Activated naive CD4-positive, alpha-beta T cell treated with anti-CD3 and anti-CD28 coated beads, Interleukin-2, amount 50 U/mL, for 16 hours (primary cell): ENCODE measurements at places on chromosomes 2 and 18.

GRCh38 chr2:128040166-128040771 is 12.4 kb upstream of the SAP130 start:
- DNase-seq, result no peak

DNA sequence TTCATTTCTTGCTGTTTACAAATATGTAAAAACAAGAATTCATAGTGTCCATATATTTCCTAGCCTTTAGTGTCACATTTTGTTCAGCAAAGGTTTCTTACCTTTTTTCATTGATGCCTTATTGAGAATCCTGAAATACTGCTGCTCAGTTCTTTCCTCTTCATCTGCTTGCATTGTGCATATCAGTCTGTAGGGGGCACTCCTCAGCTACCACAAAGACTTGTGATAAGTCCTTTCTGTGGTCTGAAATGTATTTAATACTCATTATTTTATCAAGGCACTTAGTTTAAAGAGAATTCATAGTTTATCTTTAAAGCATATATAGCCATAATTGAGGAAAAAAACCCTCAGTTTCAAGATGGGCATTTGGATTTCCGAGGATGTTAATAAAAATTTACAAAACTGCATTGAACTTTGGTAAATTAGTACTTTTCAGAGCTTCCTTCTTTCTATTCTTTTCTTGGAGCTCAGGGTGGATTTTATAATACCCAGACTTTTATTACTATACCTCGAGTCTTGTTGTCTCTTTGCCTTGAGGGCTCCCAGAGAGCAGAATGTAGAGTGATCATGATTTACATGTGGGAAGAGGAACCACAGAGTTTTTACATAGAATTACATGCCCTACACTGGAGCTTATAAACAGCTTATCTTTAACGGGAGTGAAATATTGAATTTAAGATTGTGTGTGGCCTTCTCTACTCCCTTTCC is 570.1 kb downstream of the PLCL1 start:
- peak; percentile 17 for DNase-seq

GRCh38 chr2:215216806-215217205 is 78.4 kb upstream of the ABCA12 start:
- no peak for DNase-seq

DNA sequence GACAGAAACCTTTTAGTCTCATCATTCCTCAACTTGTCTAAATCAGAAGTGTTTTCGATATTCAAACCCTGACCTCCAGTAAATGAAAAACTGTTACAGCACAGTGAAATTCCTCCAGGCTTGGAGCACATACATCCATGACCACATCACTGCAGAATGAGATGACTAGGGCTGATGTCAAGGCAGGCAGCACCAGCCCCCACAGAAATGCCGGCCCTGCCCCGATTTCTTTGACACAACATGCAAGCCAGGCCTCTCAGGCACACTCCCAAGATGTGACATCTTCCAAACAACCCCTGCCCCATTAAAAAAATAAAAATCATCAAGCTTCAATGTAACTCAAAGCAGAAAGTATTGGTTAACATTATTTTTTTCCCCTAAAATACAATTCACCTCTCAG is 103.3 kb downstream of the CTAGE1 start:
- DNase-seq, result no peak

- DNase-seq, result no peak
Measured at GRCh38 chr18:36663312-36663711, 165.5 kb downstream of the TPGS2 start.

DNA sequence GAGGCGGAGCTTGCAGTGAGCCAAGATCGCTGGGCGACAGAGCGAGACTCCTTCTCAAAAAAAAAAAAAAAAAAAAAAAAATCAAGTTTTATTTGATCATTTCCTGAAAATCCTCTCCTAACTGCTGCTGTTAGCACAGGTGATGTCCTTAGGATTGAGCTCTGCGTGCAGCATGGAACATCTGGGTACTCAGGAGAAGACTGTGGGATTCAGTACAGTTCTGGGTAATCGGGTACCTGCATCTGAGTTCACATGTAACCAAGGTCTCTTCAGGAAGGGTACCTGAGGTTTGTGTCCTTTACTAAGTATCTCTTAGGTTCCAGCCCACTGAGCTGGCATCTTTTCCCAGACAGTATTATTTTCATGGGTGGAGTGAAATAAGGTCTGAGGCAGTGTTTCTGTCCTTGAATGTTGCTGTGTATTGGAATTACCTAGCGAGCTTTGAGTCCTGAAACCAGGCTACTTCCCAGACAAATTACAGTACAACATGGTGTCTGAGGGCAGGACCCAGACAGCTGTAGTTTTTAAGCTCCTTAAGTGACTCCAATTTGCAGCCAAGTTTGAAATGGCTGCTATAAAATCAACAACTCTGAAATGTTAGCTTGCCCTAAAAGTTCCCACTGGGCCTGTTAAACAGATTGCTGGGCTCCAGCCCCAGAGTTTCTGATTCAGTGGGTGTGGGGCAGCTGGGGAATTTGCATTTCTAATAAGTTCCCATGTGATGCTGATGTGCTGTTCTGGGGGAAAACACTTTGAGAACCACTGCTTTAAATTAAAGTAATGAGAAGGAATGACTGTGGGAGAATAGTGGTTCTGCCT is 120.5 kb downstream of the PMAIP1 start:
- DNase-seq, result no peak

DNA sequence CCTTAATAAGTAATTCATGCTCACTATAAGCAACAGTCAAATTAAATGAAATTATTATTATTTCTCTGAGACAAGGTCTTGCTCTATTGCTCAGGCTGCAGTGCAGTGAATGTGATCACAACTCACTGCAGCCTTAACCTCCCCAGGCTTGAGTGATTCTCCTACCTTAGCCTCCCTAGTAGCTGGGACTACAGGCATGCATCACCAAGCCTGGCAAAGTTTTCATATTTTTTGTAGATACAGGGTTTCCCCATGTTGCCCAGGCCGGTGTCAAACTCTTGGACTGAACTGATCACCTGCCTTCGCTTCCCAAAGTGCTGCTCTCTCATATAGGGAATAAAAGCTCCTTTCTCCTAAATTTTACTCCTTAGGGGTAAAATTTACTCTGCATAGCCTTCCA is 74.9 kb upstream of the GAREM1 start:
- DNase-seq, result no peak

- DNase-seq, result no peak
Measured at GRCh38 chr2:233350708-233351107, 3.6 kb upstream of the DGKD start.

GRCh38 chr2:226423498-226423960 is 376.1 kb downstream of the IRS1 start:
- peak; percentile 49 for DNase-seq

DNA sequence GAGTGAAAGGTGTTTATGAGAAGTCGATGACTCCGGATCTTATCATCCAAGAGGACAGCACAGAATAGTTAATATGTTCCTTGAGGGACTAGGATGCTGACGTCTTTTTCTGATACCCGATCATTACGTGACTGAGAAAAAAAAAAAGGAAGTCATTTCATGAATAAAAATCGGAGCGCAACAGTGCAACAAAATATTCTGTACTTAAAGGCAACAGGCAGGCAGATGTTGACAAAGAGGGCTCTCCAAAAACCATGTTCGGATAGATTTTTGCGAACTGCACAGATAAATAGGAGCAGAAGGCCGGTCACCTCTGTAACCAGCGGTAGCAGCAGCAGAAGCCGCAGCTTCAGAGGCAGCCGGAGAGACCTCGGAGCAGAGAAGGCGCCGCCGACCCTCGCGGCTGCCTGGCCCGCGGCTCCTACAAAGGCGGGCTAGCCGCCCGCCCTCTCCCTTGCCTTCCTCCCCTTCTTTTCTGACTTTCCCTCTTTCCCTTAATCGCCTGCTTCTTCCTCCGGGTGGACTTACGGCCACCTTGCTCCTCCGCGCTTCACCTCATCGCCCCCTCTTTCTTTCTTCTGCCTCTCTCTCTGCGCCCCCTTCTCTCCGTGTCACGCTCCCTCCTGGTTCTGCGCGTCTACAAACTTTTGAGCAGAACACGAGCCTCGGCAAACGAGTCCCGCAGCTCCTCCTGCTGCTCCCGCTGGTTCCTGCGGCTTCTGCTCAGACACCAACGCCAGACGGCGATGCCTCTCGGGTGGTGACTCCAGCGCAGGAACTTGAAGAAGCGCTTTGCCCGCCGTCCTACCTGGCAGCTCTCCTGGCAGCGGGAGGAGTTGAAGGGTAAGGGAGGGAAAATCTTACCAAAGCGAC is at the start of gene ADCYAP1:
Gene ADCYAP1 (plus strand): TSS at position 654 of the 873 bp plus-strand sequence. CDS start 516 bp downstream, outside the sequence.
- DNase-seq, result no peak

GRCh38 chr18:13096719-13097118 is 105.6 kb downstream of the CEP192 start:
- no peak for DNase-seq

- DNase-seq, result no peak
Measured at GRCh38 chr2:211903961-211904360, 634.6 kb downstream of the ERBB4 start.

- DNase-seq, result no peak
Measured at GRCh38 chr2:54461261-54461660, 5.1 kb downstream of the SPTBN1 start.

DNA sequence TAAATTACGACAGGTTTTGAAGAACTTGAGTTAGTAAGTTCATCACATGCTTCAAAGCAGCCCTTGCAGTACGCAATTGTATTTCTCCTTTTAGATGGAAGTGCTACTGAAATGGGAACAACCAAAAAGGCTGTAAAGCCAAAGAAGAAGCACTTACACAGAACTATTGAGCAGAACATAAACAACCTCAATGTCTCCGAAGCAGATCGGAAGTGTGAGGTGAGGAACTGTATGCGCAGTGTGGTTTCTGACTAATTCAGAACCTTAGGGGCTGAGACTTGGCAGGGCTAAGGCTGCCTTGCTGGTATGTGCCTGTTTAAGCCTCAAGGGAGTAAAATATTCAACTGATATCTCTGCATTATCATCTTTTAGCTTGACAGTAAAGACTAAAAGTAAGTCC is 8.4 kb downstream of the NCAPH start:
- DNase-seq, result no peak

DNA sequence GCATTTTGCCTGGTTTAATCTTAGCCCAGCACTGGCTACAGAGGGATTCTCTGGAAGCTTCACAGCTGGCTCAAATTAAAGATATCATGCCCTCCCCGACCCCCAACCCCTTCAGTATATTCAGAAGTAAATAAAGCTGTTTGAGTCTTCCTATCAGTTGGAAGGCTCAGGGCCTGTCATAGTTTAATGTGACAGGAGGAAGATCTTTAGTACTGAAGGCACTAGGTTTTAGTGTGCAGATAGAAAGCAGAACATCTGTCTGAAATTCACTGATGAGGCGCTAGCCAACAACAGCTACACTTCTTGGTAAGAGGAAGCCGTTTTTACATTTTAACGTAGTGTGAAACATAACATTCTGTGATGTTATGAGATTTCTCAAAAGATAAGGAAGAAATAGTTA is 969.1 kb upstream of the CDH2 start:
- DNase-seq, result no peak

DNA sequence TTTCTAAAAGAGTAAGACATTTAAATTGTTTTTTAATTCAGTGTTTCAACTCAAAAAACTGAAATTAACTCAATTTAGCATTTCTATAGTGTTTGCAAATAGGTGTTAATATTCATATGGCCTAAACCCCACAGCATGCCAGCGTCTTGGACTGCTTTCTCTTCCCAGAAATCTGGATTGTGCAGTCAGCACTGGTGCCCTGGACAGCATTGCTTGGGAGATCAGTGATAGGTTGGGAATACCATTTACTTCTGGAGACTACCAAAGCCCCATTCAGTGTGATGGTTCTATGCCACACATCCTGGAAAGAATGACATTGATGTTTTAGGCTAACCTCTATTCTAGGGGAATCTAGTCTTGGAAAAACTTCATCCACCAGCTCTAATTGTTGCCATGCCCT is 455.0 kb upstream of the KLHL29 start:
- DNase-seq, result no peak

GRCh38 chr18:71995904-71996465 is 548.2 kb downstream of the CBLN2 start:
- DNase-seq, result no peak

DNA sequence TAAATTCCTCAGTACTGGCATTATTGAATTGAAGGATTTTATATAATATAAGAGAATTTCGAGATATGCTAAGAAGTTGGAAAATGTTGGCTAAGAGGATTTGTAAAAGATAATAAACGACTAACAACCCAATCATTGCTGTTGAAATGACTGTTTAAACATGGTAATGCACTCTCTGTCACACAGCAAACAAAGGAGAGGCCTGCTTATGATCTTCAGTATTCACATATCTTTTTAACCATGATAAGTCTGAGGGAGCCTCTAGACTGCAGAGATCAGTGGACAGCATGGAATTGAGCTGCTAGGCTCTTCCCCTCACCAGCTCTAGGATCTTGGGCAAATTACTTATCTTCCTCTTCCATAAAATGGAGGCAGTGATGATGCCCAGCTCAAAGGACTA is 2.7 kb downstream of the KCTD18 start:
- no peak for DNase-seq

DNA sequence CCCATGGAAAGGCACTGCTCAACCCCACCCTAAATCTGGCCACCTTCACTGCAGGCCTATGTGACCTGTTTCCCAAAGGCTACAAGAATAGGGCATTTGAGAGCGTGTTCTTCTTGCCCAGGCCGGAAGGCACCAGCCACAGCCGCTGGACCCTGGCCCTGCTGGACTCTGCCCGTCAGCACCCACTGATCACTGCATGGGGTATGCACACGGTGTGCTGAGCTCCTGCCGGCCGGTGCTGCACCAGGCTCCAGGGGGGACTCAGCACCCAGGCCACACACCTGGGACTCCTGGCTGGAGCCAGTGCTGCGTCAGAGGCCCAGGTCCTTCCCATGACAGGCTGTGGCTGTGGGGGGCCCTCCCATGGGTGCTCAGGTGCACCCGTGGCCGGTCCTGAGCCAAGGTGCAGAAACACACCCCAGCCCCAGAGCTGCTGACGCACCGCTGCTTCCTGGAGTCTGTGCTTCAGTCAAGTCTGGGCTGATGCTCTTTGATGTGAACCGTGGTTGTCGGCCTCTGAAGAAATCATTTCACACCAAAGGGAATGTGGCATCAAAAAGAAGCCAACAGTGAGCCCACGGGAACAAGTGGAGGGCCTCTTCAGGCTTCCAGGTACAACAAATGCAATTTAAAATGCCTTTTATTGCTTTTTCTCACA is 6.5 kb downstream of the KCNG2 start:
- DNase-seq, result no peak

DNA sequence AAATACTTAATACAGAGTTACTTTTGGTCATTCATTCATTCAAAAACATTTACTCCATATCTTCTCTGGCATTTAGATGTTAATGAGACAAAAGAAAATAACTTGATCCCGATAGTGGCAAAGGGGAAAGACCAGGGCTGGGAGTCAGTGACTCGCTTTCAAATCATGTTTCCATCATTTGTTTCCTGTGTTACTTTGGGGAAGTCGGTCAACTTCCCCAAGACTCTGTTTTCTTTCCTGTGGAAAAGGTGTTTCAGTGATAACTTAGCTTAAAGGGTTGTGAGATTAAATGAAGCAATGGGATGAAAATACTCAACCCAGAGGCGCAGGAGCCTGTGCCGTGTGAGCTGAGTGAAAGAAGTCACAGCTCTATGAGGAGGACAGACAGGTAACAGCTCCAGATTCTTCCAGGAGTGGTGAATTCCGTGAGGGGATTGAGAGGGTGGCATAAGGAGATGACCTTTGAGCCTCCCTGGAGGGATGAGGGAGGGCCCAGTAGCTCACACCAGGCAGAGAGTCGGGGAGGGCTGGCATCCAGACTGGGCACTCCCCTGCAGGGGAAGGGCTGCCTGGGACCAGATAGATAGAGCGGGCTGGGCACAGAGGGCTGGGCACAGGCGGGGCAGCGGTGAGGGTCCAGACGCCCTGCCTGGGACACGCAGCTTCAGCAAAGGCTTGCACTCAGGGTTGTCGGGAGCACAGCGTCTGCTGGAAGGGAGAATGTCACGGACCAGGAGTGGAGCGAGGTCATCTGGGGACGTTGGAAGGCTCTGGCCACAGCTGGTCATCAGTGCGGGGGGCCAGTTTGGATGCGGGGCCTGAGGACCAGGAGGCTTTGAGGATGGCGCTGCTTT is 70.1 kb downstream of the TSHZ1 start:
- DNase-seq, result no peak
